ENCODE measurements at places on chromosomes 12 and 14. TPM values are rescaled to one million over a fixed set of nuclear protein-coding genes. Genes with fewer than 3 reads are reported as not detected.
A peak's percentile ranks its signal among the peaks of the same experiment; 100 is the strongest.

DNA sequence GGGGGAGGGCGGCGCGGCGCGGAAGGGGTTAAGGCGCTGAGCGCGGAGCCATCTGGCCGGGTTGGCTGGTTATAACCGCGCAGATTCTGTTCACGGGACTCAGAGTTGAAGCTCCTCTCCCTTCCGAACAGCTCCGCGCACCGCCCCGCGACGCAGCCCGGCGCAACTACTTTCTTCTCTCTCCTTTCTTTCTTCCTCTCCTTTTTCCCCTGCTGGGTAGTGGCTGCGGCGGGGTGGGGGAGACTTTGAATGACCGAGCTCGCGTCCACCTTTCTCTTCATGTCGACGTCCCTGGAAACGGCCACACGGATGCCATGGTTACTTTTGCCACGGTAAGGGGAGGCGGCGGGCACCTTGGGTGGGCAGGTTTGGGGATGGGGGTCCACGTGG is at the start of gene NTF3:
Gene NTF3 (plus strand): TSS at position 98 of the 390 bp plus-strand sequence. CDS start 217 bp downstream, at position 315.
- no peaks in the 10 kb centered on the region for H3K4me1 ChIP-seq
- DNase-seq = no peak
- no peaks in the 10 kb centered on the region for H3K36me3 ChIP-seq
- no peak within 1 kb of the TSS for H3K27ac ChIP-seq

GRCh38 chr14:28876572-28876945 is 110.0 kb downstream of the FOXG1 start:
- H3K27ac ChIP-seq = no peak overlapping the region
- H3K36me3 ChIP-seq = no peaks in the 10 kb centered on the region
- H3K4me3 ChIP-seq = no peak overlapping the region
- H3K27me3 ChIP-seq = no peaks in the 10 kb centered on the region
- DNase-seq = no peak

DNA sequence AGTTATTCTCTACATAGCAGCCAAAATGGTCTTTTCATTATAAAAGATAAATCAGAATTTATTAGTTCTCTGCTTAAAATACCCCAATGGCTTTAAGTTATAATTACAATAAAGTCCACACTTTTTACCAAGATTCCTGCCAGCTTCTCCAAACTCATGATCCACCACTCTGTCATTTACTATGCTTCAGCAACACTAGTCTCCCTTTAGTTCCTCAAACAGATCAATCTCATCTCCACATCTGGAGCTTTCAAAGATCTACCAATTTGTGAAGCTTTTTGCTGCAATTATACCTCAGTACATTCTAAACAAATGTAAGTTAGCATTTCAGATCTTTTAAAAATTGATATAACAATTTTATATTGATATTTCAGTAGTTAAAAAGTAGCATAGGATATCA is 24.9 kb downstream of the CATSPERB start:
- H3K4me1 ChIP-seq = no peaks in the 10 kb centered on the region
- no peaks in the 10 kb centered on the region for H3K27me3 ChIP-seq
- H3K36me3 ChIP-seq = no peaks in the 10 kb centered on the region

DNA sequence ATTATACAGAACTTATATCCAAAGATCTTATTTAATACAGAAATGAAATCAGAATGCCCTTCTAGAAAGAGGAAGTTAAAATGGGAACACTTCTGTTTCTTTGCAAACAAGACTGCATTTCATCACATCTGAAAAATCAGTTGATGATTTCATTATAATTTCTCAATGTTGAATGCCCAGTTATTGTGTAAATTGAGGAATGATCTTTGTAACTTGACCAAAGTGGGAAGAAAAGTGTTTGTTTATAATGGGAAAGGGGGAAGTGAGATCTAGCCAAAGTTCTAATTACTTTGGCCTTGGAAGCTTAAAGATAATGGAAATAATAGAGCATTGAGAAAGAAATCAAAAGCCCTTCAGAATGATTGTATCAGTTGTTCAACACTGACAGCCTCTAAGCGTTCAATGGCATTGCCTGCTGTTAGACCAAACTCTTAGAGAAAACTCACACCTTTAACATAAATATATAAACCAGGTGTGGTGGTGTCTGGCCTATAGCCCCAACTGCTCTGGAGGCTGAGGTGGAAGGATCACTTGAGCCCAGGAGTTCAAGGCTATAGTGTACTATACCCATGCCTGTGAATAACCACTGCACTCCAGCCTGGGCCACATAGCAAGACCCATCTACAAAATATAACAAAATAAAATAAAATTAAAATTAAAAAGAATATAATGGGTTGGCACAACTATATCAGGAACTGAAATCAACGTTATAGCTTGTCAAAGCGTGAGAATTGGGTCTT is 9.9 kb upstream of the LYZ start:
- no peaks in the 10 kb centered on the region for H3K27me3 ChIP-seq
- no peak overlapping the region for H3K27ac ChIP-seq
- H3K4me1 ChIP-seq = peaks cover 16% of the 10 kb centered on the region
- H3K4me3 ChIP-seq = no peak overlapping the region

DNA sequence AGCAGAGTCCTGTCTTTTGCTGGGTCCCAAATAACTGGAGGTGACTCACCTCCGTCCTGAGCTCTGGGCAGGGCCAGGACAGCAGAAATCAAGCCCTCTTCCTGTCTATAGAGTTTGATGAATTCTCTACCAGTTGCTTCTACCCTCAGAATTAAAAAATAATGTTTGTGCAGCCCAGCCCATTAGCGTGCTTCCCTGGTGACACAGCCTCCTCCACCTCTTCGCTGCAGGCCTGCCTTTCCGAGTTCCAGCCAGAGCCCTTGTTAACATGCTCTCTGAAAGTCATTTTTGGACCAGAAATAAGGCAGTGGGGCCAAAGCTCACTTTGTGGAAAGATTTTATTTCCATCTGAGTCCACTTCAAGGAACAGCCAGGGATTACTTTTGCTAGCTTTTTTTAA is 94.0 kb downstream of the TBX5 start:
- H3K4me1 ChIP-seq = no peaks in the 10 kb centered on the region
- H3K27me3 ChIP-seq = no peaks in the 10 kb centered on the region
- DNase-seq = no peak
- no peak overlapping the region for H3K4me3 ChIP-seq

DNA sequence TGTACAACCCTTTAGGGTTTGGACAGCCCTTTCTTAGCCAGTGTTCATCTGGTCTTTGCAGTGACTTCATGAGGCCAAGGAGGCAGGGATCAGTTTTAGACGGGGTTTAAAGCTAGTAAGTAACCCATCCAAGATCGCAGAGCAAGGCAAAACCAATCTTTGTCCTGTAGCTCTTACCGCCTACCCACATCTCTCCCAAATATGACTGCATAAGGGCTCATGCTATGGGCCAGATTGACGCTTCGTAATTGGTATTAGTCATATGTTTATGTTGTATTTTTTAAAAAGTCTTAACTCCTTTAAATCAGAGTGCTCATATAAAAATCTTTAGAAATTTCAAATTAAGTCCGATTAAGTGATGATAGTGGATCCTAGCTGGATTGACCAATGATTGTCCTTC is 3.7 kb upstream of the CLMN start:
- H3K27me3 ChIP-seq = peaks cover 3% of the 10 kb centered on the region
- no peak overlapping the region for H3K4me3 ChIP-seq
- no peak for DNase-seq

DNA sequence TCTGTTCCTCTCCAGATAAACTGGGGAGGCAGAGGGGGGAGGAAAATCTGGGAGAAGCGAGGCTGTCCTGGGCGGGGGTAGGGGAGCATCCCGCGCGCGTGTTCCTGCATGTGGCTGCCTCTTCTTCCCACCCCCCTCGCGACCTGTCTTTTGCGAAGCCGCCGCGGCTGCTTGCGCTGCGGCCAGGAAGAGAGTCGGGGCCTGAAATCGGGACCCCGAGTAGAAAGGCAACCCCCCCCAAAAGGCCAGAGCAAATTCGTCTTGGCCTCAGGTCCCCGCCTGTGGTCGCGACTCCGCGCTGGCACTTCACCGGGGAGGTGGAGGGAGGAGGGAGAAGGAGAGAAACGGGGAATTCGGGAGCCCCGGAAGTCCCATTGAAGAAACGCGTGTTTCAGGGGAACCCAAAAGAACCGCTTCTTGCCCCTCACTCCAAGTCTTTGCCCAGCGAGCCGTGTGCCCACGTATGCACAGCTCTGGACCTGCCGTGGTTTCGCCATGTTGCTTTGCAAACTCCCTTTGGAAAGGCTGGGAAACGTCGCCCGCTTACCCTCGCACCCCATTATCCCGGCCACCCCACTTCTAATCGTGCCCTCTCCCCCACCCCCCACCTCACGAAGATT is 944 bp downstream of the CCND2 start:
- H3K4me3 ChIP-seq = peak overlapping the region; percentile 91
- peaks cover 43% of the 10 kb centered on the region for H3K4me1 ChIP-seq
- DNase-seq = no peak
- H3K27ac ChIP-seq = peak overlapping the region; percentile 94
- no peaks in the 10 kb centered on the region for H3K27me3 ChIP-seq

GRCh38 chr12:46915082-46915481 is 89.3 kb upstream of the SLC38A4 start:
- DNase-seq = no peak
- H3K27me3 ChIP-seq = no peaks in the 10 kb centered on the region
- H3K4me3 ChIP-seq = no peak overlapping the region

- no peaks in the 10 kb centered on the region for H3K36me3 ChIP-seq
- H3K4me3 ChIP-seq = no peak overlapping the region
- no peaks in the 10 kb centered on the region for H3K27me3 ChIP-seq
- DNase-seq = no peak
- H3K4me1 ChIP-seq = no peaks in the 10 kb centered on the region
- H3K27ac ChIP-seq = no peak overlapping the region
These were observed 6.4 kb upstream of the TMED10 start for GRCh38 chr14:75182821-75183220.

DNA sequence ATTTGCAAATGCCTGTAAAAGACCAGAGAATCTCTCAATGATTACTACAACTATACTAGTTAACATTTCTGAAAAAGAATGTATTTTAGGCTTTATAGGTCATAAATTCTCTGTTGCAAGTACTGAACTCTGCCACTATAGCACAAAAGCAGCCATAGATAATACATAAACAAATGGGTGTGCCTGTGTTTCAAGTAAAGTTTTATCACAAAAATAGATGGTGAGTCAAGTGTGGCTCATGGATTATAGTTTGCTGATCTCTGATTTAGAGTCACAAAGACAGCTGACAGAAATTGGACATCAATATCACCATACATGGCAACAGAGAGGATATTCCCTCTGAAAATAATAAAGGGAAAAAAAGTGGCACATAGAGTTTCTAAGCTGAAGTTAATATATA is 68.1 kb downstream of the FSCB start:
- H3K4me1 ChIP-seq = no peaks in the 10 kb centered on the region
- H3K4me3 ChIP-seq = no peak overlapping the region
- DNase-seq = no peak
- no peaks in the 10 kb centered on the region for H3K27me3 ChIP-seq

GRCh38 chr12:30603129-30603528 is 92.5 kb downstream of the IPO8 start:
- H3K36me3 ChIP-seq = no peaks in the 10 kb centered on the region
- H3K27ac ChIP-seq = no peak overlapping the region
- H3K27me3 ChIP-seq = no peaks in the 10 kb centered on the region
- H3K4me3 ChIP-seq = no peak overlapping the region

GRCh38 chr12:29176941-29177340 is 27.9 kb downstream of the FAR2 start:
- no peak for DNase-seq
- H3K27me3 ChIP-seq = no peaks in the 10 kb centered on the region
- H3K27ac ChIP-seq = no peak overlapping the region
- H3K4me1 ChIP-seq = no peaks in the 10 kb centered on the region

- H3K27ac ChIP-seq = no peak overlapping the region
- no peaks in the 10 kb centered on the region for H3K36me3 ChIP-seq
- H3K4me1 ChIP-seq = no peaks in the 10 kb centered on the region
- H3K4me3 ChIP-seq = no peak overlapping the region
These were observed 12.4 kb upstream of the ETFBKMT start for GRCh38 chr12:31647086-31647491.

GRCh38 chr14:104383996-104384775 is 195.4 kb upstream of the C14orf180 start:
- H3K4me1 ChIP-seq = peaks cover 7% of the 10 kb centered on the region
- DNase-seq = no peak
- no peaks in the 10 kb centered on the region for H3K27me3 ChIP-seq
- no peaks in the 10 kb centered on the region for H3K36me3 ChIP-seq
- H3K4me3 ChIP-seq = no peak overlapping the region
- H3K27ac ChIP-seq = no peak overlapping the region

- H3K4me1 ChIP-seq = no peaks in the 10 kb centered on the region
- H3K27me3 ChIP-seq = no peaks in the 10 kb centered on the region
- no peak overlapping the region for H3K27ac ChIP-seq
- H3K4me3 ChIP-seq = no peak overlapping the region
- H3K36me3 ChIP-seq = no peaks in the 10 kb centered on the region
These were observed 68.3 kb upstream of the SCN8A start for GRCh38 chr12:51522696-51523095.

DNA sequence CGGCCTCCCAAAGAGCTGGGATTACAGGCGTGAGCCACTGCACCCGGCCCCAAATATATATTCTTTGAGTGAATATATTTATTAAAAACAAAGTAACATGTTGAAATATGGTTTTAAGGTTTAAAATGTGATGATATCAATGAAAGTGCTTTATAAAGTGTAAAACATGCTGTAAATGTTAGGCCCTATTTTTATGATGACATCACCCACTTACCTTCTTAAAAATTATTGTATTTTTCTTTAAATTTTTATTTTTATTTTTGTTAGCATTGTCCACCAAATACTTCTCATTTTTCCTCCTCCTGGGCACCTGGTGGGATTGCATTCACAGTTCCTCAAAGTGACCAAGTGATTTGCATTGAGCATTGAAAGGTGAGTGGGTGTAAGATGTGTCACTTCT is 152.6 kb upstream of the TBX3 start:
- no peak for DNase-seq
- no peaks in the 10 kb centered on the region for H3K36me3 ChIP-seq
- H3K27me3 ChIP-seq = no peaks in the 10 kb centered on the region
- H3K27ac ChIP-seq = no peak overlapping the region

- no peak overlapping the region for H3K27ac ChIP-seq
- no peak for DNase-seq
- no peaks in the 10 kb centered on the region for H3K36me3 ChIP-seq
- no peak overlapping the region for H3K4me3 ChIP-seq
These were observed 59.8 kb downstream of the SERPINA3 start for GRCh38 chr14:94671870-94672444.

GRCh38 chr12:72540811-72541210 is 268.6 kb downstream of the TRHDE start:
- no peak overlapping the region for H3K4me3 ChIP-seq
- no peak for DNase-seq
- H3K27me3 ChIP-seq = no peaks in the 10 kb centered on the region
- H3K27ac ChIP-seq = no peak overlapping the region
- no peaks in the 10 kb centered on the region for H3K36me3 ChIP-seq
- H3K4me1 ChIP-seq = no peaks in the 10 kb centered on the region

DNA sequence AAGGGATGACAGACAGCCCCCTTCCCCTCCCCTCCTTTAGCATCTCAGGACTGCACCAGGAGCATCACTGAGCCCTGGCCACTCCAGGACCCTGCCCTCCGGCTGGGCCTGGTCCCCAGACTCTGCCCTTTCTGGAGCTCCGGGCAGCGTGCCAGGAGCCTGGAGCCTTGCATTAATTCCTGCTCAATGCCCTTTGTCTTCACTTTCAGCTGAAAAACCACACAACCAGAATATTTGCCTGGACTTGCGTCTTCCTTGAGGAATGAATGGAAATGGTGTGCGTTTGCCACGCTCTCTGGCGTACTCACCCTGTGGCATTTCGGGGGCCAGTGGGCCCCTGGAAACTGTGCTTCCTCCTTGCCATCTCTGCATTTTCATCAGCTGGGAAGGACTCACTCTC is 8.5 kb upstream of the RFLNA start:
- H3K4me1 ChIP-seq = no peaks in the 10 kb centered on the region
- DNase-seq = no peak
- H3K27me3 ChIP-seq = no peaks in the 10 kb centered on the region
- H3K36me3 ChIP-seq = no peaks in the 10 kb centered on the region
- no peak overlapping the region for H3K4me3 ChIP-seq
- H3K27ac ChIP-seq = no peak overlapping the region

Gene BMP4
- total RNA-seq = not detected

Gene TSPAN19
- total RNA-seq = not detected

Gene P2RX2
- total RNA-seq = not detected
